SJCRH30 (cell line): ENCODE measurements at places on chromosomes 7 and 10. TPM values are rescaled to one million over a fixed set of nuclear protein-coding genes. Genes with fewer than 3 reads are reported as not detected.

Gene RET
- total RNA-seq: 0.02 TPM in 1 of 2 replicates, not detected in the other

Gene TNKS2
- 15.9 and 17.6 TPM in 2 replicates for total RNA-seq

GRCh38 chr7:54831046-54831643 is 72.1 kb upstream of the SEC61G start:
- DNase-seq: no peak

- no peak for DNase-seq
Measured at GRCh38 chr10:99658622-99659030, 683 bp upstream of the ENTPD7 start.

- DNase-seq: no peak
Measured at GRCh38 chr7:77428777-77429231, 12.7 kb upstream of the GSAP start.
